ENCODE measurements at places on chromosomes 5 and 9. TPM values are rescaled to one million over a fixed set of nuclear protein-coding genes. Genes with fewer than 3 reads are reported as not detected.

CERT1 gene
- 46.4 TPM for total RNA-seq

TMEM252 gene
- not detected for total RNA-seq

SPATA31C1 gene
- not detected for total RNA-seq

GRCh38 chr5:150412319-150413175 is at the start of gene CD74:
CD74 (minus strand) TSS chr5:150412910; CDS start chr5:150412749, 161 bp downstream.
- H3K27ac ChIP-seq, result peak within 1 kb of the TSS; percentile 98
- H3K36me3 ChIP-seq, result peaks cover 19% of the 10 kb centered on the region
- H3K27me3 ChIP-seq, result no peaks in the 10 kb centered on the region
- peak within 1 kb of the TSS; percentile 96 for H3K4me3 ChIP-seq
- peak; percentile 98 for DNase-seq

- peak overlapping the region; percentile 96 for H3K27ac ChIP-seq
- H3K27me3 ChIP-seq, result no peaks in the 10 kb centered on the region
These were observed 33.5 kb downstream of the SEMA4D start for GRCh38 chr9:89464300-89464901.

- no peaks in the 10 kb centered on the region for H3K4me1 ChIP-seq
- H3K27me3 ChIP-seq, result no peaks in the 10 kb centered on the region
- H3K27ac ChIP-seq, result no peak overlapping the region
- no peak overlapping the region for H3K4me3 ChIP-seq
- no peak for DNase-seq
These were observed 84.8 kb downstream of the EQTN start for GRCh38 chr9:27212191-27212590.

DNA sequence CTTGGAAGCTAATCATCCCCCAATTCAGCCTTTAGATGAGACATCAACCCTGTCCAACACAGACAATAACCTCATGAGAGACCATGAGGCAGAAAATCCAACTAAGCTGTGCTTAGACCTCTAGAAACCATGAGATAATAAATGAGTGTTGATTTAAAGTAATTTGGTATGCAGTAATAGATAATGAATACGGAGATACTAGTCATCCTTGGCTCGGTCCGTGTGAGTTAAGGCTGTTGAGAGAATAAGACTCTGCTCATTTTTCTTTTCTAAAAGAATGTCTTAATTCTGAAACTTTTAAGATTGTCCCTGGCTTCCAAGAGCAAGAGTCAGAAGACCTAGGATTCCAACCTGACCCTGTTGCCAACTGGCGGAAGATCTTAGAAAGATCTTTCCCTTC is 6.1 kb downstream of the TNC start:
- H3K27ac ChIP-seq, result no peak overlapping the region
- no peak for DNase-seq
- H3K4me1 ChIP-seq, result peaks cover under 1% of the 10 kb centered on the region
